Activated T-helper 2 cell treated with anti-CD3 and anti-CD28 coated beads, Interferon-gamma antibody, Interleukin-2, Interleukin-4, amounts not matched to agents 10 μg/mL and 5 μg/mL and 100 μg/mL, durations not matched to agents 14 hours and 24 hours and 36 hours (primary cell): ENCODE measurements at places on chromosomes 16 and 17.

GRCh38 chr16:27326251-27326650 lies 12.5 kb downstream of the IL4R start:
- no peak for DNase-seq

DNA sequence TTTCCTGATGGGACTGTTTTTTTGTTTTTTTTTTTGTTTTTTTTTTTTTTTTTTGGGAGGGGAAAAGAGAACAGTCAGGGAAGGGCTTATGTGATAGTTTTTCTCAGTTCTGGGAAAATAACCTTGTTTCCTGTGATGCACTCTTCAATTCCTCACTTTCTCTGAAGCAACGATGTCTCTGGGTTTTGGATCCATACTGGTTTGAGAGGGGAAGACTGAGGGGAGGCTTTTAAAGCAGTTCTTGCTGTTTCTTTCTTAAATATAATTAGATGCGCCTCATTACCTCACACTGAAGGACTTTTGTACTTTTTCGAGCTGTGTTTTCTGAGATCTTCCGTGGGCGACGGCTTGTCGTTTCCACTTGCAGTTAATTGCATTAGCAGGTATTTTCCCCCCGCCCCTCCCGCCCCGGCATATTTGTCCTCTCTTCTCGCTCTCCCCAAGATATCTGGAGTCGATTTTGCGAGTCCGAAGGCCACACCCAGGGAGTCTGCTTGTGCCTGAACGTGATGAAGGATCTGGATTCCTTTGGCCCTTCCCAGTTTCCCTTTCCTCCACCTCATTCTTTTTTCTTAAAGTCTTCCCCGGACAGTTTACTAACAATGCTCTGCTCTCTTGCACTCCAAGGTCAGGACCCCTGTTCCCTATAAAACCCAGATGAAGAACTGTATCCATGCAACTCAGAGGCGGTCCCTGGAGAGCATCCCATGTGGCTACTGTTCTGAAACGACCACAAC lies 125.2 kb upstream of the ZFHX3 start:
- DNase-seq: no peak

GRCh38 chr17:78010759-78011158 lies 52.3 kb downstream of the TNRC6C start:
- no peak for DNase-seq

GRCh38 chr17:49132317-49132698 lies 261 bp upstream of the B4GALNT2 start:
- DNase-seq: no peak

DNA sequence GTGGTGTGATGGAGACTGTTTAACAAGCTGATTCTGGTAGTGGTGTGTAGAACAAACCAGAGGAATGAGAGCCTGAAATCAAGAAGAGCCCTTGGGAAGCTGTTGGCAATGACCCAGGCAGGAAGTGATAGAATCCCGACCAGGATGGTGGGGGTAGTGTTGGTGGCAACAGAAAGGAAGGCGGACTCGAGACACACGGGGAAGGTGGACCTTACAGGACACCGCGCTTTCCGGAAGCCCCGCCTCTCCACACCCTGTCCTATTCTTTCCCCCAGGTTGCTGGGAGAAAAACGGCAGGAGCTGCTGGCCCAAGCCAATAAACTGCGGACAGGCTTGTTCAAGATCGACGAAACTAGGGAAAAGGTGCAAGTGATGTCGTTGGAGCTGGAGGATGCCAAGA lies 30.0 kb upstream of the KDM6B start:
- DNase-seq: no peak

DNA sequence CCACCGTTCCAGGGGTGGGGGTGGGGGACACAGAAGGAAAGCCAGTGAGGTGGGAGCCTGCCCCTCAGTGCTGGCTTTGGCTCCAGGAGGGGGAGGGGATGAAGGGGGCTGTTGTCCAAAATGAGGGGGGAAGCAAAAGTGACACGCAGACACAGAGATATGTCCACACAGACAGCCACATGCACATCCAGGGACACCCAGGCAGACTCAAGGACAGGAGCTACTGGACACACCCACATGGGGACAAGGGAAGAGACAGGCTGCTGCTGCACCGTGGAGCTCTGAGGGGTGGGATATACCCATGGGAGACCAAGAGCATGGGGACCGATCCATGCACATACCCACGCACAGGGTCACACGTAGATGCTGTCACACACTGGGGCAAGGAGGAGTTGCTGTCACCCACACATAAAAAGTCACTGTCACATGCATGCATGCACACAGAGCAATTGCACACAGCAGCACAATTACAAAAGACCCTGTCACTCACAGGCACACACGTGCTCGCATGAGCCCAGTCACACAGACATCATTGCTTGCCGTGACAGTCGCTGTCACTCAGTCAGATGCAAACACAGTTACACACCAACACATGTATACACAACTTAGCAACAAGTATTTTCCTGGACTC lies 1.3 kb downstream of the THRA start:
- DNase-seq: no peak

DNA sequence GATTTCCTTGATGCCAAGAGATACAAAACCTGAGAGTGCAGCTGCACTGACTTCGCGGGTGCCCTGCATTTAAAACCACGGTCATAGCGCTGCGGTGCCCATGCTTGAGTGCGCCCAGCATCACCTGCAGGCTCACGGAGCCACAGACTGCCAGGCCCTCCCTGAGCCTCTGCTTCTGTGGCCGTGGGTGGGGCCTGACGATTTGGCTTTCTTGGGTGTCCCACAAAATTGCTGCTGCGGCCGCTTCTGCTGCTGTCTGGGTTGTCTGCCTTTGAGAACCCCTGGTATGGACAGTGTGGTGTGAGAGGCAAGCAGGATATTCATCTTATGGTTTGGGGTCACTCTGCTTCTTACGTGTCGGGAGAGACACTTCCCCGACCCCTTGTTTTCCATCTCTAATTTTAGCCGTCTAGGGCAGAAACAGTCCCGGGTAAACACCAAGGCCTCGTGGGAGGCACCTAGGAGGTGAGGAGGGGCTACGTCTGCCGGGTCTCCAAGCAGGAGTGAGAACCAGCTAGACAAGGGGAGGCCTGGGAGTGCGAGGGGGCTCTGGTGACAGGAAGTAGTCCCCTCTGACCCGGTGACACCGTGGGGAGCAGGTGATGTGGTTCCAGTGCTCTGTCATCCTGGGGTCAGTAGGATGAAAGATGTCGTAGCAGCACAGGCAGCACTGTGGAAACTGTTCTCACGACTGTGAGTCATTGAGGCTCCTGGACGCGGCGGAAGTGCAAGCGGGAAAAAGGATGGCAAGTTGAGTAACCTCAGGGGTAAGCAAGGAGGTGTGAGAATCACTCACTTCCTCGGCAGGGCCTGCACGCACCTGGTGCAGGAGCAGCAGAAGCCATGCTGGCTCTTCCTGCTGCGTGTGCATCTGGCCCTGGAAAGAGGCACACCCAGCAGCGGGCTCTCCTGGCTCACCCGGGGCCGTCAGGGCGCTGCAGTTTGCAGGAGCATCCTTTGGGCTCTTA lies 176.3 kb downstream of the RPTOR start:
- peak; percentile 59 for DNase-seq

DNA sequence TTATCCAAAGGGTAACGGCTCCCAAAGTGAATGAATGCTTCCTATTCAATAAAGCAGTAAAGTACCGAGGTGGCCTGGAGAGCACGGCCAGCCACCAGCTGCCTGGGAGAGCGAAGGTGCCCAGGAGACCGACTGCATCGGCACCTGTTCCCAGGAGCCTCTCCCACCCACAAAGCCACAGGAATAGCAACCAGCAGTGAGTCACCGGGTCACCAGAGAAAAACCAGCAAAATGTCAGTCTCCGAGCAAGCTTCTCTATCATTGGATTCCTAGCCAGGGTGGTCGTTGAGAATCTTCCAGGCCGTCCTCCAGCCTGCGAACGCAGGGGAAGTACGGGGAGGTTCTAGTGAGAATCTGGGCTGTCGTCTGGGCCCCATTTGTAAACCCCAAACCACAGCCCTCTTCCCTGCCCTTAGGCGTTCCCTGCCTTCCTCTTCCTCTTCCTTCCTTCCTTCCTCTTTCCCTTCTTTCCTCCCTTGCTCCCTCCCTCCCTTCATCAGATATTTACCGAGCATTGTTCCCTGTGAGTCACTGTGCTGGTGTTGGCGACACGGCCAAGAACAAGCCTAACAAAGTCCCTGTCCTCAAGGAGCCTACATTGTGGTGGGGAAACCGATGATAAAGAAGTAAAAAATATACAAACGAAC lies 114.6 kb downstream of the SLC39A11 start:
- no peak for DNase-seq

- DNase-seq: no peak
Observed at GRCh38 chr17:69561462-69561861, 147.0 kb downstream of the MAP2K6 start.
